ENCODE measurements at places on chromosomes 11 and 22.
A peak's percentile ranks its signal among the peaks of the same experiment; 100 is the strongest.

DNA sequence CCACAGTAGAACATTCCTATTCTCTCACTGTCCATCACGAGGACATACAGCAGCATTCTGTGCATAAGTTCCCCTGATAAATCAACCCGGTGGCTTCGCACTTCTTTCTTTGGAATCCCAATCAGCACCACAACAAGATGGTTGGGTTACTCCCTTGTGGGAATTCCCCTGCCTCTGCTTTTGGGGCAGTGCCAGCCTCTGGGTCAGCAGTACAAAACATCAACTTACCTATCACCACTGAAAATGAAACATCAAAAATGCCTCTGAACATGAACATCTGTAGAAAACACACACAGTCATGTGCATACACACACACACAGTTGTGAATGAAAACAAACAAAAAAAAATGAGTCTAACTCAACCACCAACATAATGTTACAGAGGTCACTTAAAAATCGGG is 79.3 kb downstream of the KCNA4 start:
- no peak for DNase-seq

- no peak for DNase-seq
Measured at GRCh38 chr22:45265535-45265934, 19.2 kb upstream of the UPK3A start.

GRCh38 chr11:109815500-109816150 is 277.6 kb upstream of the ZC3H12C start:
- no peak for DNase-seq

GRCh38 chr11:70176940-70177689 is 26.0 kb upstream of the FADD start:
- peak; percentile 52 for DNase-seq

DNA sequence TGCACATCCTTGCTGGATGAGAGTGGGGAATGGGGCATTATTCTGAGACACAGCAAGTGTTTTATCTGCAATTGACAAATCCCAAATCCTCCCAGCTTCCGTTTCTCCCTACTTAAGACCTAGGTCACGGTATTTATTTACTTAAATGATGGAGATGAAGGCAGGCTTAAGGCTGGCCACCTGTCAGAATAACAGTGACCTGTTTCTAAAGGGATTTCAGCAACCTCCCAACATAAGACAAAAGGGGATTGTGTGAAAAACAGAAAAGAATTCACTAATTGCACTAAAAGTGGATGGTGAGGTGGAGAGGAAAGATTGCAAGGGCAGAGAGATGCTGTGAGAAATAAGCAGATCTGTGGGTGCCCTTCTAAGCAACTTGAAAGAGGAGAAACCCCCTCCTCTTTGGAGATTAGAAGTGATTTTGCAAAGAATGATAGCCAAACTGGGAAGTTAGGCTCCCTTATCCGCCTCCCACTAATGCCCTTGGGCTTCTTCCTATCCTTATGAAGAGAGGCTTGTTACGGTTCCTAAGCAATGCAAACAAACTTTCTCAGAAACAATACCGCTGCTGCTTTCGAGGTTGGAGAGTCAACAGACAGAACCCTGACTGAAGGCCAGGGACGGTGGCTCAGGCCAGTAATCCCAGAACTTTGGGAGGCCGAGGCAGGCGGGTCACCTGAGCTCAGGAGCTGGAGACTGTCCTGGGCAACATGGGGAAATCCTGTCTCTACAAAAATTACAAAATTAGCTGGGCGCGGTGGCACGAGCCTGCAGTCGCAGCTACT is 84.3 kb downstream of the ARL14EP start:
- DNase-seq = no peak

GRCh38 chr11:45104790-45105084 is 41.7 kb upstream of the PRDM11 start:
- no peak for DNase-seq

- no peak for DNase-seq
Measured at GRCh38 chr22:29689206-29689879, 30.5 kb upstream of the CABP7 start.

DNA sequence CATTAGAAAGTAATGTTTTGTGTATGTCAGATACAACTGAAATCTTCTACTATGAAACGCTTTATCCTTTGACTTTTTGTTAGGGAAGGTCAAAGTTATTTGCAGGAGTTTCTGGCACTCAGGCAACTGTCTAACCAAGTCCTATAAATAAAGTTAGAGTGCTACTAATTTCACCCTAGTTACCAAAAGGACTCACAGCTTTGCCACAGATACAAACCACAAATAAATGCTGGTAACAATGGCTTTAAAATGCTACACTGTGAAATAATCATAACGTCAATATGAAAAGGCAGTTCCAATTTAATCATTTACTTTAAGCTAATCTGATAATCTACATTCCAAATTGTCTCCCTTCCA is 124.3 kb downstream of the RBFOX2 start:
- DNase-seq = no peak

- DNase-seq = no peak
Measured at GRCh38 chr11:113222241-113222640, 92.1 kb upstream of the TTC12 start.

DNA sequence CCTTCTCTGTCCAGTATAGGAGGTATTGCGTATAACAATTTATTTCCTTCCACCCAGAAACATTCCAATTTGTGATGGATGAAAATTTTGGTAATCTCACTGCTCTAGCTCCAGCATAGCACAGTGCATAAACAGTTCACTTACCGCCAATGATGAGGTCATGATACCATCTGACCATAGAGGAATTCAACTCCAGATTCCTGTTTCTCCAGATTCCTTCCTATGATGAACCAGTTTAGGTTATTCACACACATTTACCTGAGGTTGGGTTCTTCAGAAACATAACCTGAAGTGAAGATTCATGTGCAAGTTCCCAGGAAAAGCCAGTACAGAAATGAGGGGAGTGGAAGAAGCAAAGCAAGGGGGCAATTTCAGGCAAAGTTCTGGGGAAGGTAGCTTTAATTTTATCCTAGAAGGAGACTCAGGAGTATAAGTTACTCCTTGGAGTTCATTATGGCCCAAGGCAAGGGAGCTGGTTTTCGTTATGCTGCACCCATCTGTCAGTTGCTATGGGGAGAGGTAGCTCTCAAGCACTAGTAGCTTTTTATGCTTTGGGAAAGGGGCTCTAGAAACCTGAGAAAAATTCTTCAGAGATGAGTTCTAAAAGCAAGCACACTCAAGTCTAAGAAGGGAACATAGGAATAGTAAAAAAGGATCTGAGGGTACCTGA is 121.6 kb downstream of the CASP12 start:
- DNase-seq = no peak

DNA sequence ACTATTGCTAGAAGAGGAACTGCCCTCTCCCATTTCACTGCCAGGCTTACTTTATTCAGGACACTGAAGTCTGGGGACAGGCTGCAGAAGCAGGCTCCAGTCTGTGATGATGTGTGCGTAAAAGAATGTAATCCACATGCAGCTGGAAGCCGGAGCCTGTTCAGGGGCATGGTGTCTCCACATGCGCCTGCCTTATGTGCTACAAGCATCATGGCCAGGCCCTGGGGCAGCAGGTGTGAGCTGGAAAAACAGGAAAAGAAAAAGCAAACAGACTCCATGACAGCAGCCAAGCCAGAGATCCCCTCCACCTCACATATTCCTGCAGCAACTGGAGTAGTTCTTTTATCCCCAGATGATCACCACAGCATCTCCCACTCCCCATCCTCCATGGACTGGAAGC is 33.4 kb downstream of the ARFGAP2 start:
- DNase-seq = no peak

DNA sequence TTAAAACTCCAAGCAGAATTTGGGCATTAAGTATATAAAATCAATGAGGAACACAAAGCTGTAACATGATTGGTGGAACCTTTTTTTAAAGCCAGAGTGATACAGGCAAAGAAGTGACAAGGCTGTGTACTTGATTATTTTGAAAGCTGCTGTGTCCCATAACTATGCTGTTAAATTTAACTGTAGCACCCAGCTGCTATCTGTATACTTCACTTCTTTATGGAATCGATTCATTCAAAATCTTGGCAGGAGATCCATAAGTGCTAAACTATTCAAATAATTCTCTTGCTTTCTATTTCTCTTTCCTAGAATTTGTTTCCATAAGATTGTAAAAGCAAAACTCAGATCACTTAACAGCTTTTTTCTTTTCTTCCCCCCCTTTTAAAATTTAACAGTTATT is 231.7 kb downstream of the DYNC2H1 start:
- no peak for DNase-seq

- no peak for DNase-seq
Measured at GRCh38 chr11:122358292-122358691, 242.3 kb upstream of the BLID start.

GRCh38 chr11:83464160-83464944 is 178.2 kb upstream of the CCDC90B start:
- no peak for DNase-seq

GRCh38 chr22:22099833-22100812 is 117.5 kb upstream of the TOP3B start:
- DNase-seq = no peak

DNA sequence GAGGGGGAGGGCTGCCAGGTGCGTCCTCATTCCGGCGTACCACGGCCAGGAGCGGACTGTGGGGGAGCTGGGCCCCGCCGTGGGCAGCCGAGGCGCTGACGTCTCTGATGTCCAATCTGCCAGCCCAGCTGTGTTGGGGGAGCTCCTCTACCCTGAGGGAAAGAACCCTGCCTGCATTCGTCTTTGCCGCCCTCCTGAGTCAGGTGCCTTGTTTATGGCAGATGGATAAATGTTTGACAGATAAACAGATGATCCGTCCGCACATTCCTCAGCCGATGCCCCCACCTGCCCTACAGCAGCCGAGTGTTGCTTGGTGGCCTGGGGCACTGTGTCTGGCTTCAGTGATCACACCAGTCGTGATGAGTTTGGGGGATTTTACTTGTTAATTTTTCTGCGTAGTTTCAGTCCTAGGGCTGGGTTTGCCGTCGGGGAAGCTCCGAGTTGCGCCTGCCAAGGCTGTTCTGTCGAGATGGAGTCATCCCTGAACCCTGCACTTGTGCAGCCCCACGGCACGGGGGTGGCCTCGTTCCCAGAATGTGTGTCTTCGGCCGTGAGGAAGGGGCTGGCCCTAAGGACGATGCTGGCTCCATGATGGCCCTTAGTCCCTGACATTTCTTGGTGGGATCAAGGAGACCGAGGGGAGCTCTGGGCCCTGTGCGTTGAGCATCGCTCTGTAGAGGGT is 1083.9 kb downstream of the BRD1 start:
- no peak for DNase-seq

GRCh38 chr11:106879029-106879428 is 139.2 kb downstream of the GUCY1A2 start:
- no peak for DNase-seq

GRCh38 chr22:46500201-46500600 is 37.2 kb downstream of the CELSR1 start:
- no peak for DNase-seq

GRCh38 chr11:133047771-133048115 is 484.6 kb downstream of the OPCML start:
- no peak for DNase-seq

GRCh38 chr22:40703736-40704135 is 24.5 kb downstream of the MCHR1 start:
- no peak for DNase-seq

- peak; percentile 28 for DNase-seq
Measured at GRCh38 chr11:13210424-13210823, 67.2 kb upstream of the BMAL1 start.

DNA sequence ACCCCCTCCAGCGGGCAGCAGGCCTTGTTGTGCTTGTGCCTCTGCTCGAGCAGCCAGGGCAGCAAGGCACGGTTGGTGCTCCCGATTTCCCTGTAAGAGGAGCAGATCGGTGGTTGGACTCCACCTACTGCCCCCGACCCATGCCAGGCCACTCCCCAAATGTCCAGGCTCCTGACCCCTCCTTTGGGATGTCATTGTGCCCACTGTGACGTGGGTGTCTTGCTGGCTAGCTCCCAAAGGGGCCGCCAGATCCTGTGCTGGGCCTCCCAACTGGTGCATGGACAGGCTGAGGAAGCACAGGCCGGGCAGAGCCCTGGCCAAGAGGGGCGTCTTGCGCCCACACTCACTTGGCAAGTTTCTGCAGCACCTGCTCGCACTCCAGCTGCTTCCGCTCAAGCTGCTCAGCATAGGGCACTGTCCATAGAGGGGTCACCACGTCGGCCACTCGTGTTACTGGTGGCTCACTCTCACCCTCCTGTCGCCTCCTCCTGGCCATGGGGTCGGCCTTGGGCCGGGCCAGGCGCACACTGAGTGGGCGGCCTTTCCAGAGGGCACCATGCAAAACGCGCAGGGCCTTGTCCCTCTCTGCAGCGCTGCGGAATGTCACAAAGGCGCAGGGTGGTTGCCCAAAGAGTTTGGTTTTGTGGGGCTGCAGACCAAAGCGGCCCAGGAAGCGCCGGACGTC is at the start of gene RANBP1:
Gene RANBP1, plus strand, starts transcription at position 414 of the 685 bp plus-strand sequence. Its CDS starts 81 bp downstream, at position 495.
- no peak for DNase-seq

DNA sequence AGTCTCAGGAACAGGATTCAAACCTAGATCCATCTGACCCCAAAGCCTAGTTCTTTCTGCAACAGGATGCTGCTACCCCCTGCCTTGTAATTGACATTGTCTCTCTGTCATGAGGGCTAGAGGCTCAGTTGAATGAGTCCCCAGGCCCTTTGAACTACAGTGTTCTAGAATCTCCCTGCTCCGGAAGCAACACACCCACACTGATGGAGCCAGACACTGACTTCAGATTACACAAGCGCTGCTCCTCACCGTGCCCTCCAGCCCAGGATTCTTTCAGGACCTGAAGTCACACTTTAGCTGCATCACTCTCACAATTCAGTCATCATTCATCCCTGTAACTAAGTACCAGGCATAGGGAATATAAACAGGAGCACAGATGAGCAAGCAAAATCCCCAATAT is 69.6 kb downstream of the RAB30 start:
- DNase-seq = no peak

GRCh38 chr11:10305964-10306918 is 1.4 kb downstream of the ADM start:
- peak; percentile 19 for DNase-seq

- DNase-seq = no peak
Measured at GRCh38 chr11:119417726-119418540, 5.0 kb downstream of the THY1 start.

GRCh38 chr11:58487170-58487569 is 20.7 kb downstream of the OR5B21 start:
- no peak for DNase-seq

- no peak for DNase-seq
Measured at GRCh38 chr11:22711071-22711770, 44.8 kb downstream of the GAS2 start.

- no peak for DNase-seq
Measured at GRCh38 chr22:45760682-45761081, 89.0 kb downstream of the ATXN10 start.

DNA sequence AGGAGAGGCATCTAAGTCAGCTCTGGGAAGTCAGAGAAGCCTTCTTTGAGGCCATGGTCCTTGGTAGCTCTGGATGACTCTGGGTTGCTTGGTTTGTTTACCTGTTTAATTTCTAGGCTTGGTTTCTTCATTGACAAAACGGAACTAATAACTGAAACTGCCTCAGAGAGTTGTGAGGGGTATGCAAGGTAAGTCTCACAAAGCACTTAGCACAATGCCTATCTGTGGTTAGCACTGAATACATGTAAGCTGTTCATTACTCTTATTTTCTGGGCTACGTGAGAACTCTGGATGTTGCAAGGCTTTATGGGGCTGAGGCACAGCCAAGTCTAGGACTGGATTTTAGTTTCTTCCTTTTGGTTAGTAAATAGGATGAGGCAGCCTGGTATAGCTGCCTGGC is 225.8 kb upstream of the NCAM1 start:
- DNase-seq = no peak

- no peak for DNase-seq
Measured at GRCh38 chr11:103465555-103466140, 356.4 kb downstream of the DYNC2H1 start.

- no peak for DNase-seq
Measured at GRCh38 chr11:78386215-78386941, 31.2 kb downstream of the GAB2 start.
